Stimulated activated naive CD8-positive, alpha-beta T cell treated with anti-CD3 and anti-CD28 coated beads, Interleukin-15, amount 100 ng/mL, for 72 hours (primary cell): ENCODE measurements at places on chromosomes 2 and 18.

DNA sequence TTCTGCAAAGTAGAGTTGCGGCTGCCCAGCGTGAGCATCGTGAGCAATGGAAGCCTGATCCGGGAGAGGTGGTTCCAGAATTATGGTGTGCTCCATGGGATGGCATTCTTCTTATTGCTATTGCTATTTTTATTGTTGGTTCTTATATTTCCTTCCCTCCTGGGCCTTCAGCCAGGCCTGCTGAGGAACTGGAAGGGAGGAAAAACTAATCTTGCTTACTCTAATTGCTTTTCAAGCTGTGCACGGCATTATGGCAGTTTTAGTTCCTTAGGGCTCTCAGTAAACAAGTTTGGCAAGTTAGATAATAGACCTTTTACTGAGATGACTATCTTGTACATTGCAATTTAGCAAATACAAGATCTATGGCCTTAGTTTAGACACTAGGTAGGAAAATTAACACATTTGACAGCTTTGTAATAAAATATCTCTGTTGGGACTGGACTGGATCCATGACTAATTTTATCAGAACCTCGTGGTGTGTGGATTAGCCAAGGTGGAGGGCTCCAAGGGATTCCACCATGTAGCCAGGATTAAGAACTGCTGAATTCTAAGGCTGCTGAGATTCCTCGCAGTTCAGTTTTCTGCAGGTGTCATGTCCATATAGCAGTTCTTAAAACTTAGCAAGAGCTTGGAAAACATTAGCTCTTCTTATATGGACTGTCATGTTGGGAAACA is 6.0 kb downstream of the RSAD2 start:
- no peak for DNase-seq

DNA sequence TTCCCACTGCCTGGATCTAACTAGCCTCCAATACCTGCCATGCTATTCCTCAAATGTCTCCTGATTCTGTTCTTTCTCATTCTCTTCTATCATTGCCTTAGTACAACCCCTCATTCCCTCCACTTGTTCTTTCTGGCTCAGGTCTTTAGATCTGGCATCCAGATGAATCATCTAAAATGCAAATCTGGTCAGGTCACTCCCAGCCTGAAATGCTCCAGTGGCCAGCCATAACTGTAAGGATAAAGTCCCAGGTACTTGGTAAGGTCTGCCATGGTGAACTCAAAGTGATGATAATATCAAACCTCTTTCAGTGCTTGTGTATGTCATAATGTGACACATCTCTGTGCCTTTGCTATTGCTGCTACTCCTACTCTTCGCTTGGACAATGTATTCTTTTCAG is 2.9 kb upstream of the SNRNP27 start:
- DNase-seq, result no peak

- no peak for DNase-seq
These were observed 84.2 kb upstream of the PHLPP1 start for GRCh38 chr18:62631173-62631572.

DNA sequence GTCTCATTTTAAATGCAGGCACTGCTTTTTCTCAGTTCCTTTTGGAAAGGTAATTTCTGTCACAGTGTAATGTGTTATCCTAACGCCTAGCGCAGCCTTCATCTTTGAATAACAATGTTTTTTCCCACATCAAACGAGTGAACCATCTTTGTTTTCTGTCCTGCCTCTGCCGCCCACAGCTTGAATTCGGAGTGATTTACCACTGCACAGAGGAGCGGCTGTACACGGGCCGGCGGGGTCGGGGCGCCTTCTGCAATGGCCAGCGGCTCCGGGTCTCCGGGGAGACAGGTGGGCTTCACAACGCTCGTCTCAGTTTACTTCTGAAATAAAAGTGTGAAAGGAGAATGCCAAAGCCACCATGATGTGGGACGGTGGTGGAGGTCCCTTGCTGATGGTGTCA is 32.8 kb downstream of the IMPA2 start:
- DNase-seq, result no peak

DNA sequence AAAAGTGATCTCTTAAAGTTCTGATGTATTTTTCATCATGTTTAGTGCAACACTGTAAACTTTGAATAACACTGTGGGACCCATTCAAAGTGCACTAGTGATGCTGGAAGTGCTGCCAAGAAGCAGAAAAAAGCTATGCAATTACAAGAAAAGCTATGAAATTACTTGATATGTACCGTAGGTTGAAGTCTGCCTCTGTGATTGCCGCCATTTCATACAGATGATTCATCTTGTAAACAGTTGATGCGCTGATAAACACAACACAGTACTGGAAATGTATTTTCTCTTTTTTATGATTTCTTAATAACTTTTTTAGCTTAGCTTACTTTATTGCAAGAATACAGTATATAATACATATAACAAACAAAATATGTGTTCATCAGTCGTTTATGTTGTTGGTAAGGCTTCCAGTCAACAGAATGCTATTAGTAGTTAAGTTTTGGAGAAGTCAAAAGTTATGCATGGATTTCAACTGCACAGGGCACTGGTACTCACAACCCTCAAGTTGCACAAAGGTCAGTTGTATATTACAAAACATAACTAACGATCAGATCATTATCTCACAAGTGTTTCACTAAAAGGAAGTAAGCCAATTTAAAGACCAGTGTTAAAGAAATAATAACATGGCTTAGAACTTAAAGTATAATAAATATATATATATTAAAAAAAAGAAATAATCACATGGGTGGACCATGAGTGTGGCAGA is 82.0 kb downstream of the SGPP2 start:
- no peak for DNase-seq

GRCh38 chr2:161321944-161322648 is 13.9 kb downstream of the PSMD14 start:
- DNase-seq, result no peak

- no peak for DNase-seq
These were observed 230.1 kb downstream of the SEPTIN10 start for GRCh38 chr2:109383505-109384307.

GRCh38 chr18:3264362-3264761 is 2.4 kb downstream of the MYL12B start:
- no peak for DNase-seq

- DNase-seq, result no peak
These were observed 44.8 kb downstream of the DIPK1C start for GRCh38 chr18:74412116-74412880.

DNA sequence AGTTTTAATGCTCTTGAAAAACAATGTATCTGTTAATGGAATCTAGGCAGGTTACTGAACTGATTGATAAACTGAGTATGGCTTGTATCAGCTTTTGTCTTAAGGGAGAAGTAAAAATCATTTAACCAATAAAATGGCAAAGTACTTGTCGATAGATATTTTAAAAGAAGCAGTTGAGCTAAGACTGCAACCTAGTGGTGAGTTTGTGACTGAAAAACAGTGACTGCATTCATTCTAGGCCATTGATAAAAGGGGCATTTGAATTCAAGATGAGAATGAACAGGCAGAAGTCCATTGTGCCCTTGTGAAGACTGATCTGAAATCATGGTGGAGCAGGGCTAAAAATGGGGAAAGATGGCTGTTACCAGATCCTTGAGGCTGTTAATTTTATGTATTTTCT is 59.4 kb upstream of the MSTN start:
- DNase-seq, result no peak

- no peak for DNase-seq
These were observed 9.0 kb downstream of the EPB41L3 start for GRCh38 chr18:5534845-5535244.

- DNase-seq, result no peak
These were observed 189.9 kb upstream of the NDUFV2 start for GRCh38 chr18:8912348-8913326.

- DNase-seq, result peak; percentile 23
These were observed 224.5 kb downstream of the FAM210A start for GRCh38 chr18:13501891-13502290.

- no peak for DNase-seq
These were observed 561.4 kb upstream of the LINC00305 start for GRCh38 chr18:64710105-64710861.

DNA sequence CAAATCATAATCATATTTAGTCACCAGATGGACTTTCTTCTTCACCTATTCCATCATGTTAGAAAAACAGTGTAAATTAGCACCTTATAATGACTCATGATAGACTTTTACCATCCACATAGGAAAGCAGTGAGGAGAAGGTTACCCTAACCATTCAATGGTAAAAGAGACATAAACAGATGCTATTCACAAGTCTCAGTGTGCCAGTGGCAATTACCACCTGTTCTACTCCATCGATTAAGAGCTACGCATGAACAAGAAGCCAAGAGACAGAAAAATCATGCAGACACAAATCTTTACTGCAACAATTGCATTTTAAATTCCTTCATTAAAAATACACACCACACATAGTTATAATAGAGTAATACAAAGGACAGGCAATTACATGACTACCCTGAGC is 106.7 kb upstream of the CHAC2 start:
- DNase-seq, result no peak

GRCh38 chr2:9244985-9245544 is 38.5 kb downstream of the ASAP2 start:
- no peak for DNase-seq

DNA sequence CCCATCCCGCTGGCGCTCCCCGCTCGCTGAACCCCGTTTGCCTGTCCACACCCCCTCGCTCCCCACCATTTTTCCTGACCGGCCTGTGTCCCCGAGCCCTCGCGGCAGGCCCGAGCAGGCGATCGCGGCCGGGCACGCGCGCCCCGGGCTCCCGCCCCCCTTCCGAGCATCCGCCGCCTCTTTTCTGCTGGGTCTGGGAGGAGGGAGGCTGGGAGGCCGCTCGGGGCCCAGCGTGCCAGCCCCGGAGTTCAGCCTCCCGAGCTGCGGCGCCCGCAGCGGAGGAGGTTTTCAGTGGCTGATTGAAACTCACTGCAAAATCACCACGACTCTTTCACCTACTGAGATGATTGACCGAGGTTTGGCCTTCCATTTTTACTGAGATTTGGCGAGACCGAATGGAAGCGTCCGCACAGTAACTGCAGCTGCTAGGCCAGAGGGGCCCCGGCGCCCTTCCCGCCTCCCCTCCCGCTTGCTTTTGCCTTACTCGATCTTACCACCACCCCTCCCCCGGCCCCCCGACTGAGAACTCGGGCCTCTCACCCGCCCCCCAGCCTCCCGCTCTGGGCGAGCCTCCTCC is 4.8 kb downstream of the SOX11 start:
- no peak for DNase-seq

DNA sequence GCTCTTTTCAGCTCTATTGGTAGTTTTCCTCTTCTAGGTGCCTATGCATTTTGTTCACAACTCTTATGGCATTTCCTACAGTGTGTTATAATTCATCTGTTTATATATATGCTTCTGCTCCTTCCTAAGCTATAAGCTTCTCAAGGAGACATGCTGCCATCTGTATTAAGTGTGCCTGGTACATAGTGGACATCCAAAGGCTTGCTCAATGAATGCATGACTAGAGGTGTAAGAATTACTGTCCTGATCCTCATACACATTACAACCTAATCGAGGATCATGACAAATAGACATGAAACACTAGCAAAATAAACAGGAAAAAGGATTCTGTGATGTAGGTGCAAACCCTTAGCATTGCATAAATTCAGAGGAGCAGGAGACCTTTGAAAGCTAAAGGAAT is 50.2 kb downstream of the CDC42EP3 start:
- no peak for DNase-seq

DNA sequence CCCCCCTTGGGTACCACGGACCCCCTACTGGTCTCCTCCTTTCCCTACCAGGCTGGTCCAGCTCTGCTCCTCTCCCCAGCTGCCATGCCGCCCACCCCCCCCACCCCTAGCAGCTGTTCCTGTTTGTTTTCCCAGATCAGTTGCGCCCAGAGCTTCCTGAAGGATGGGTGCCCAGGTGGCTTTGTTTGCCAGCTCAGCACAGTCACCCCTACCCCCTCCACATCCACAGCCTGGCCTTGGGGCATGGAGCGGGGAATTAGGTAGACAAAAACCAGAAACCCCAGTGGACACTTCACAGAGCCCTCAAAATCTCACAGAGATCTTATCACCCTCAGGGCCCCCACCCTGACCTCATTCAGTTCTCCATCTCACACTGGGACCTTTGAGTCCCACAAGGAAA is 3.7 kb upstream of the CRYBA2 start:
- DNase-seq, result no peak

DNA sequence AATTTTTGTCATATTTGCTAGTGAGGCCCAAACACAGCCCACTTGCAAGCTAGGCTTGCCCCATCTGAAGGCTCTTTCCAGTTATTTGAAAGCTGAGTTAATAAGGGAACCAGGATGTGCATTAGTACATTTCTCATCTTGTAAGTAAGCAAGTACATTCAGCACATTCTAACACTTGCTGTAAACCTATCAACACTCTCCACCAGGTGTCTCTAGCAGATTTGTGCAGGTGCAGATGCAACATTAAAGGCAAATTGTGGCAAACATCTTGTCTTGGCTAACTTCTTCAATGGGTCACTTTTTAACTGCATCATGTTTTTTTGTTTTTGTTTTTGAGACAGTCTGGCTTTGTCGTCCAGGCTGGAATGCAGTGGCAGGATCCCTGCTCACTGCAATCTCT is 25.3 kb upstream of the MFSD6 start:
- no peak for DNase-seq

DNA sequence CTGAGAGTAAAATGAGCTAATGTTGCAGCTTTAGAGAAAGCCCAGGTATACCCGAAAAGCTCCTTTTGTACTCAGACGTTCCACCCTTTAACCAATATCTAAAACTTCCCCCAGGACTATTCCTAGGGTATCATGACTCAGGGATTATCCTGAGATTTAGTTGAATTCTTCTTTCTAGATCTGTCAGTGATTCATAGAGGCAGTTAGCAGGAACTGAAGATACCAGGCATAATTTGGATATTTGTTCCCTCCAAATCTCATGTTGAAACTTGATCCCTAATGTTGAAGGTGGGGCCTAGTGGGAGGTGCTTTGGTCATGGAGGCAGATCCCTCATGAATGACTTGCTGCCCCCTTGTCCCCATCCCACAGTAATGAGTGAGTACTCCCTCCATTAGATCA is 161.2 kb upstream of the LRP1B start:
- DNase-seq, result no peak

DNA sequence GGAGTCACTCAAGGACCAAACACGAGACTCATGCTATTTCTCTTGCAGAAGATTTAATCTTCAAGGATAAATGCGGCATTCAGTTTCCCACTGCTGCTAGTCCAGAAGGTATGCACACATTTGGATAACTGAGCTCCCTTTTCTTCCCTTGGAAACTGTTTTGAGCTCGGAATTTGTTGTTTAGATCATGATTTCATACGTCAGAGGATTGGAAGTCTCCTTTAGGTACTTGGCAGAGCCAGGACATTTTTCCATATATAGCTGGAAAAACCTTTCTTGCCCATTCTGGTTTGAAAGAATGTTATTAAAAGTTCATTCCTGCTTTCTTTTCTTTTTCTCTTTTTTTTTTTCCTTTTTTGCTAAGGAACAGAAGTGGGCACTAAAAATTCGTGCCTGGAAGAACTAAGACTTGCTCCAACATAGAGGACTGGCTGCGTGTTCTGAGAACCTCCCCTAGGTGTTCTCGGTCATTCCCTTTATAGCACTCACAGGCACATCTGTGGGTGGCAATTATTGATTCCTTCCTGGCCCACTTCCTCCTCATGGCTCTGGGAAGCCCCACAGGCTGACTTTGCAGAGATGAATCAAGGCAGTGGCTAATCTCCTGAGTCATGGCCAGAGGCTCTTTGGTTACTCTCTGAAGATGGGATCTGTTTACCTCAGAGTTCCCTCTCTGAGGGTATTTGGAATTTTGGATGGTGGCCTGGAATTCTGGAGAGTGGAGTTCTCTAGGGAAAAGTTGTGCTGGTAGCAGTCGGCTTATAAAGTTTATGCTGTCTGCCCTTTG is 104.8 kb downstream of the PLCL1 start:
- no peak for DNase-seq

- DNase-seq, result no peak
These were observed 45.7 kb downstream of the ARHGAP28 start for GRCh38 chr18:6775237-6775636.

GRCh38 chr2:224890372-224890771 is 151.9 kb downstream of the DOCK10 start:
- no peak for DNase-seq
